ENCODE measurements at places on chromosomes 4 and X.

GRCh38 chr4:55083735-55084134, 41.7 kb downstream of the KDR start:
- DNase-seq = no peak

DNA sequence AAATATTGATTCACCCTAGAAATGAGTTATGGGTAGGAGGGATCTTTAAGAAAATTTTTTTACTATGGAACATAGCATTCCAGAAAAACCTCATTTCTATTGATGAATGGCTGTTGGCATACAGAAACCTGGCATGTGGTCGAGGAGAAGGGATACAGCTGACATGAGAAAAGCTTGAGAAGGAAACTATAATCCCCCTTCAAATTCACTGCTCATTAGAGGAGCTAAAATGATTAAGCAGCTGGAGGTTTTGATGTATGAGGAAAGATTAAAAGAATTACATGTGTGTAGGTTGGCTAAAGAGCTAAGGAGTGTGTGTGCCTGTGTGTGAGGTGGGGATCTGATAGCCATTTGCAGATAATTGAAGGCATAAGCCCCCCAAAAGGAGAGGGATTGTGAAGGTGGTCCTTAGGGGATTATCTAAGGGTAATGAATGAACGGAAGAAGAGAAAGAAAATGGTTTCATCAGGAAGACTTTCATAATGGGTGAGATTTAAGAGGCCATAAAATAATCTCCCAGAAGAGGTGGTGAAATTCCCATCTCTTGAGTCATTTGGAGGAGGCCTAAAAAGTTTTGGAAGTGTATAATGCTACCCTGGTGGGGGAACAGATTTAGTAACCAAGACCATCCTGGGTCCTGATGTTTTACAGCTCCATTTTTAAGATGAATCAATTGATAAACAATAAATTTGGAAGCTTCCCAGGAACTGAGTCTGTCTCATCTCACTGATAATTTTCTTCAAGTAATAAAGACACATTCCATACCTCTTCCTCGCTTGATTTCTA, 272.0 kb upstream of the HAND2 start:
- no peak for DNase-seq

- no peak for DNase-seq
These were observed 62.8 kb downstream of the SHISA3 start for GRCh38 chr4:42460043-42460442.

- DNase-seq = no peak
These were observed 295.9 kb downstream of the KCNIP4 start for GRCh38 chr4:21652508-21653231.

DNA sequence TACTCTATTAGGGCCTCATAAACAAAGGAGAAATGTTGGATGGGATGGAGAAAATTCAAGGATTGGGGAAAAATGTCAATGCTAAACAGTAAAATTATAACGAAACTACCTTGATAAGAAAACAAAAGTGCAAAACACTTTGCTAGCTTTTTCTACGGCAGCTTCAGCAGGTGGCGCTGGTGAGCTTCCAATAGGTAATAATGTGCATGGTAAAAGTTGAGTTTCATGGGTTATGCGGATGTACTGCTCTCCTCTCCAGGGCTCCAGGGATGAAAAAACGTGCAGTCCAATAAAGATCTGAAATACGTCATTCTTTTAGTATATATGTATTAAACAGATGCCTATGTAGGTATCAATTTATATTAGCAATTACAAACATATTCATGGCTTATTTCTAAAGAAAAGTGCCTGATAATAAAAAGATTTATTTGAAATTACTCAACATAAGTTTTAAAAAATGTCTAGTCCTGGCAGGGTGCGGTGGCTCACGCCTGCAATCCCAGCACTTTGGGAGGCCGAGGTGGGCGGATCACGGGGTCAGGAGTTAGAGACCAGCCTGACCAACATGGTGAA, 239.6 kb downstream of the GRXCR1 start:
- peak; percentile 9 for DNase-seq

DNA sequence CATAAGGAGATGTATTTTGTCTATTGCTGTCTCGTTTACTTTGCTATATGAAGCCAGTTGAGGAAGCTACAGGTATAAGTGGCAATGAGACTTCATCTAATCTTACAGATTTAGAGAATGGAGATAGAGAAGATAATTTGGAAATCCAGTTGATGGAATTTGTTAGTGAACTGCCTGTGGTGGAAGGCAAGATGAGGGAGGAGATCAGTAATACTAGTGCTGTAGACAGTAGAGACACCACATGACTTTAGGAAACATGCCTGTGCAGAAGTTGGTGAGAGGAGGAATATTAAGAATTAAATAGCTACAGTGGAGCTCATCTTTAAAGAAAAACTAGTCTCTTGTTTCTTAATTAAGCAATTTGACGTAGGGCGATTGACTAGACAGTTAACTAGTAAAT, 51.3 kb downstream of the RBPJ start:
- DNase-seq = no peak

All from HuH-7.5 (cell line).